Activated CD8-positive, alpha-beta memory T cell treated with anti-CD3 and anti-CD28 coated beads for 24 hours (primary cell): ENCODE measurements at places on chromosomes 4 and X.
A peak's percentile ranks its signal among the peaks of the same experiment; 100 is the strongest.

- no peak for DNase-seq
Measured at GRCh38 chr4:154490234-154490582, 1.4 kb downstream of the DCHS2 start.

- no peak for DNase-seq
Measured at GRCh38 chr4:36091997-36092396, 152.3 kb downstream of the ARAP2 start.

GRCh38 chr4:143336781-143337599 lies at the start of gene GAB1:
GAB1 (plus strand) TSS chr4:143336876; CDS start chr4:143337189, 313 bp downstream.
- peak; percentile 64 for DNase-seq

DNA sequence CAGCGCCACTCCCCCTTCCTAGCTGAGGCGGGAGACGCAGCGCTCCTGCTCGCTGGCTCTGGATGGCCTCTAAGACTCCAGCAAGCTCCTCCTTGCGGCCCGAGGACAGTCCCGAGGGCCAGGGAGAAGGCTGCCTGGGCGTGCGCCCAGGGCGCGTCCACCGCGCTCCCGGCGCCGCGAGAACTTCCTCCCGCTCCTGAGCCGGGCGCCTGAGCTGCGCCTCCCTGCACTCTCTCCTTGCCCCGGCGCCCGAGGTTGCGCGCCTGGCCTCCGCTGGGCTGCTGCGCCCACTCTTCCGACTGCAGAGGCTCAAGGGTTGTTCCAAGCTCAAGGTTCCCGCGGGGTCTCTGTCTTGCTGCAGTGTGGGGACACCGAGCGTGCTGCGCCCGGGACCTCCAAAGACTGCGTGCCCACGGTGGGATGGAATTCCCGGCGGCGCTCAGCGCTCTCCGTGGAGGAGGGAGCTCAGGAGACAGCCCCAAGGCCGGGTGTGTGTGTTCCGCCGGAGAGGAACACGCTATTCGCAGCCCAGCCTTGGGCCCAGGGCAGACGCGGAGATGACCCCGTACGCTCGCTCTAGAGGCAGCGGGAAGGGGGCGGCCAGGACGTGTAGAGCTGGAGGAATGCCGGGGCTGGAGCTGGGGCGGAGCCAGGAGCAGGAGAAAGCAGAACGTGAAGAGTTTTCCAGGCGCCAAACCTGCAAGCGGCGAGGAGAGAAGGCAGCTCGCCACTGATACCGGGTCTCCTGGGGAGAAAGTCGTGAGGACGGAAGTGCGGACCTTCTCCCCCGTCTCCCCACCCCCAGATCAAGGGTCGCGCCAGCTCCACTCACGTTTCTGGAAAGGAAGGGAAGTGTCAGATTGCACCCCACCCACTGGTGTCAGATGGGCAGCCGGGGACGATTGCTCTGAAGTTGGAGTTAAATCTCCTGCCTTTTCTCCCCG lies at the start of gene ARHGAP6:
Gene ARHGAP6, minus strand, starts transcription at position 753 of the 944 bp plus-strand sequence. CDS start 1,092 bp downstream, outside the sequence.
- DNase-seq: no peak

DNA sequence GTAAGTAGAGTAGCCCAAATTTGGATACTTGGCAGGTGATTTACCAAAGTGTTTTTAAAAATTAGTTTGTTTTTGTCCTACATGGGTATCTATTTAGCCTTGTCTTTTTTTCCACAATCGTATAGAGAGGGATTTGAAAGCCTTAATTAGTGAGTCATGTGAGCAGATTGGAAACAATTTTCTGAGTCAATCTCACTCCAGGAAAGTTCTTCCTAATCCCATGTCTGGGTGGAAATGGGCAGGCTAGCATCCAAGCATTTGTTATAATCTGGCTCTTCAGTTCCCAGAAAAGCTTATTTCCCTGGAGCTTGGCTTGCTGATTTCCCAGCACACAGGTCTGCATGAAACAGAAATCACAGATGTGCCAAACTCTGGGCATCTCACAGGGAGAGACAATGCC lies 426.9 kb upstream of the BOD1L1 start:
- DNase-seq: no peak

- no peak for DNase-seq
Measured at GRCh38 chr4:123849495-123849894, 452.9 kb downstream of the SPRY1 start.

DNA sequence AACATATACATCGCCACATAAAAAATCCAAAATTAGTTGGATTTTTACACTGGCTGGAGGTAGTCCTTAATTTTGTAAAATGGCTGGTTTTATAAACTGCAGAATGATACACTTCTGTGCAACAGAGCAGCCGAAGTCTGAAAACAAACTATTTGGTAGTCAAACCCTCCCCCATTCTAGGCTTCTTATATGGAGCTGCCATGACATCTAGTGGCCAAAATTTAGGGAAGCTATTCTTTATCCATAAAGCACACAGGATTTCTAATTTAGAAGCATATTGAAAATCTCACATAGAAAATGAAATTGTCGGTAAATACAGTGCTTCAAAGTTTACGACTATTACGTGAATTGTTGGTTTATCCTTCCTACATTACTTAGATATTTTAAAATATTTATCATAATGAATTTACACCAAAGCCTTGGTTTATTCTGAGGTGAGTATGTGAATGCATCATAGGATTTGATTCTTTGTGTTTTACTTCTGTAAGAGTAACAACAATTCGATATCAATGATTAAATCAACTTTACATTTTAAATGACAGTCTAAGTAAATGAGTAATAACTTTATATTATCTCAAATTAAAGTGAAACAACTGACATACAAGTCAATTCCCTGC lies 113.4 kb upstream of the FAM241A start:
- no peak for DNase-seq

DNA sequence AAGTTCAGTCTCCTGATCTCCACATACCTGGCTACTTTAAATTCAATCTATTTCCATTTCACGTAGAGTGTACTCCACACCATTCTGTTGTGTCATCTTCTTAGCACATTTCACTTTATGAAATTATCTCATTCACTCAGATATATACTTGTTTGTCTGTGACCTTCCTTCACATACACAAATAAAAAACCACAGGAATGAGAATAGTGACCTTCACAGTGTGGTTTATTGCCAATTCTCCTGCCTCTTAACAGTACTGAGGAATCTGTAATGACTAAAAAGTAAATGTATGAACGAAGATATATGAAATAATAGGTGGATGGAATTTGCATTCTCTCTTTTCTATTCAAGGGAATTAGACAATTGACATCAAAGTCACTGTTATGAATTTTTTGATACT lies 183.9 kb upstream of the PCDH7 start:
- no peak for DNase-seq

DNA sequence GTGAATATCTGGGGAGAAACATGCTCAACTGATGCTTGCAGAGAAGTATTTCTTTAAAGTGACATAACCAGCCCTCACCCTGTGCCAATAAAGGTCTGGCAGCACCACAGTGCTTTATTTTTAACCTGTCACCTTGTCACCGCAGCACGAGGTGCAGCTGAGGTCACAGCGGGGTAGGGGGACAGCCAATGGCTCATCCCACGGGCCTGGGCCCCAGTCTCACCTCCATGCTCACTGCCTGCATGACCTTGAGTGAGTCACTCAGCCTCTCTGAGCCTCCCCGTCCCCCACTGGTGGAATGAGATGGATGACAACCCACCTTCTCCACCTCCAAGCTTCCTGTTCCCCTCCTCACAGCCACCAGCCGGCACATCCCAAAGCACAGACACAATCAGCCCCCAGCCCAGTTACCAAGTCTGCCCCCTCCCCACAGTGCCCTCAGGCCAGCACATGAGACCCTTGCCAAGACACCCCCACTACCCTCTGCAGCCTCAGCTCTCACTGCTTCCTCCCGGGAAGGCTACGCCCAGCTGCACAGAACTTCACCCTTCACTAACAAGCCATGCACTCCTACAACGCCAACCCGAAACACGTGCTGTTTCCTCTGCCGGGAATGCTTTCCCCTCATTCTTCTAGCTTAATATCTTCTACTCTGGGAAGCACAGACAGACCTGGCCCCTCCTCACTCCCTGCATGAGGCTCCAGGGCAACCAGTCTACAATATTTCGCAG lies 24.9 kb upstream of the MAN2B2 start:
- DNase-seq: no peak

GRCh38 chr4:94477227-94477626 lies 25.5 kb downstream of the PDLIM5 start:
- no peak for DNase-seq

GRCh38 chrX:12065251-12065650 lies 73.0 kb upstream of the FRMPD4 start:
- no peak for DNase-seq

DNA sequence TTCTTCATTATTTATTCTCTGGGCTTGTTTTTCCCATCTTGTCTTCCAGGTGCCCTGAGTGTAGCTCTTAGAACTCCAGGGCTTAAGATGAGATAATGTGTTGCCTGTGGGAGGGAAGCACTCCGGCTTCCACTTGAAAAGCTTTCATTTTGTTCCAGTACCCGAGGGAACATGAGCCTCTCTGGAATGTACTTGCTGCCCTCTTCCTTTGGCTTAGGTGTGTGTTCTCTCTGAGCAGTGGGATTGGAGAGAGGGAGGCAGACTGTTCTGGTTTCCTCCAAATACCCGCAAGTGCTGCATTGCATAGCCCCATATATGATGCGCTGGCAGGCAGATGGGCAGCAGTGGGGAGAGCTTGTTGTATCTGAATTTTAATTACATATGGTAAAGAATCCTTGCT lies 861 bp upstream of the DTHD1 start:
- DNase-seq: no peak

DNA sequence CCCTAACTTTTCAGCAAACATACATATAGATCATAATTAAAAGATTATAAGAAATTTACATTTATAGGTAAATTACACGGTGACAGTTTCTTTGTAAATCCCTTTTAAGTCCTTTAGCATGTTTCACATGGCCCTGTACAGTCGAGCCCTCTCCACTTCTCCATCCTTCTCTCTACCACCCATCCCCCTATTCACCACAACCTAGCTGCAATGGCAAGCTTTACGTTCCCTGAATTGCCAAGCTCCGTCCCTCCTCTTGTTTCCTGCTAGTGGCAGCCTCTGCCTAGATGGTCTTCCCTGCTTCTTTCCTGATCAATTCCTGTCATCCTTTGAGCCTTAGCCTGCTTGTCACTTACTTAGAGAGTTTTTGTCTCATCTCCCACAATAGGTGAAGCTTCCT lies 116.2 kb downstream of the TMA16 start:
- DNase-seq: no peak

GRCh38 chr4:101953949-101954348 lies 163.4 kb downstream of the BANK1 start:
- no peak for DNase-seq

- DNase-seq: no peak
Measured at GRCh38 chr4:172497321-172497720, 671.3 kb upstream of the GALNT7 start.

- DNase-seq: no peak
Measured at GRCh38 chr4:47704693-47705325, 133.1 kb downstream of the CORIN start.

DNA sequence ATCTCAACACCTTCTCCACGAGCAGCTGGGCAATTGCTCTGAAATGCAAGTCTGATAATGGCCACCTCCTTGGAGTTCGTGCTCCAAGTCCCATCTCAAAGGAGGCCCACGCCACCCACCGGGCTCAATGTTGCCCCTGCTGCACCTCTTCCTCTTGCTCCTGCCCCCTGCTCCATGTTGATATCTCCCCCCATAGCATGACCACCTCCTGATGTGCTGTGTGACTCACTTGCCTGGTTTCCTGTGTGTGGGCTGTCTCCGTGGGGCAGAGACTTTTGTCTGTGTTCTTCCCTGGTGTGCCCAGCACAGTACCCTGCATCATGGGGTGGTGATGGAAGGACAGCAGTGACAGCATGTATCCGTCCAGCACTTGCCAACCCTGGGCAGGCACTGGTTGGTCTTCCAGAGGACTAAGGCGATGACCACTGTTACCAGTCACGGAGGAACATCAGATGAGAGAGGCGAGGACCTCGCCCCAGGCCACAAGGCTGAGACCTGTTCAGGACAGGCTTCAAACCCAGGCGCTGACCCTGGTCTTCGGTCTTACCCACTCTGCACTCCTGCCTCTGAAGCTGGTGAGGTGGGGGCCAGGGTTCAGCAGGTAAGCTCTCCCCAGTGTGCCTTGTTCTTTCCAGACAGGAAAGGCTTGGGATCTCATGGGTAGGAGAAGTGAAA lies 104.6 kb upstream of the LRPAP1 start:
- no peak for DNase-seq
